ENCODE measurements at places on chromosomes 1 and 21. TPM values are rescaled to one million over a fixed set of nuclear protein-coding genes. Genes with fewer than 3 reads are reported as not detected.
A peak's percentile ranks its signal among the peaks of the same experiment; 100 is the strongest.

The RORC gene
- 0.40 TPM for total RNA-seq

DNA sequence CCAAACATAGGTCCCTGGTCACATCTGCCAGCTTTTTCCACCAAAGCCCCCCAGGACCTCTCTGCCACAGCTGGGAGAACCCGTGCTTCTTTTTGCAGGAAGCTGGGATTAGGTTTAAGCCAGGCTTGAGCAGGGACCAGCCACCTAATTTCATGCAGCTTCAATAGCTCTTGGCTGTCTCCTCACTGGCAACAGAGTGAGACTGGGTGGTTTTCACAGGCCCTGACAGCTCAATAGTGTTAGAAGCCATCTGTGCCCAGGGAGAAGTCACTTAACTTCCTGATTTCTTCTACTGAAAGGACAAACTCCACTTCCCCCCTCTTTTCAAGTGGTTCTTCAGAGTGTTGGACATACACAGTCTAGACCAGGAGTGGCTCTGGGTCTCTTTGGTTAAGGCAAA, 20.4 kb upstream of the SRSF4 start:
- DNase-seq, result no peak

DNA sequence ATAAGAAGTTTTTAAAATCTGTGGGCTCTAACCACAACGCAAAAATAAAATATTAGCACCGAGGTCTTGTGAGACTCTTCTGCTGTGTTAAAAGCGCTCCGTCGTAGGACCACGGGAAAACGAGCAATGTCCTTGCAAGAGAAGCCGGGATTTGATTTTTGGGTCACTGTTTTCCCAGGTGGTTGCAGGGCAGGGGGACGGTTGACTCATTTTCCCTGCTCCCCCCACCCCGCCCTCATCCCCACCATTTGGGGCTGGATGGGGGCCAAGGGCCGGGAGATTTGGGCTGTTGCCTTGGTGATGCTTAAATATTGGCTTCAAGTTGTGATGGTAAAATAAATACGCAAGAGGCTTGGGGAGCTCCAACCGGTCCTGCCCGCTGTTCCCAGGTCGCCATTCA, 67.6 kb upstream of the SLC25A33 start:
- DNase-seq, result no peak

DNA sequence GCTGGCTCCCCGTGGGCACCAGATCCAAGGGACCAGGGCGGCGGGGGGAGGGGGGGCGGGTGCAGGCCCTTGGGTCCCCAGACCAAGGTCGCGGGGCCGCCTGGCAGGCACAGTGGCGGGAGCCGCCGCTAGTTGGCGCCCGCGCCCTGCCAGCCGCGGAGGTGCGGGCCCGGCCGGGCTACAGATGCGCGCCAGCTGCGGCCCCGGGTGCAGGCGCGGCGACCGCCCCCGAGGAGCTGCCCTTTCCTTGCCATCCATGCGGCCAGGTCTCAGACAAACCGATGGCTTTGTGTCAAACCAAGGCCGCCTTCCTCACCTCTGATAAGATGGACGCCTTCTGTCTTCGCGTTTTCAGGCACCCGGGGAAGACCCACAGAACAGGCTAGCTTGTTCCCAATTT, 2.2 kb upstream of the RUNX3 start:
- peak; percentile 23 for DNase-seq

DNA sequence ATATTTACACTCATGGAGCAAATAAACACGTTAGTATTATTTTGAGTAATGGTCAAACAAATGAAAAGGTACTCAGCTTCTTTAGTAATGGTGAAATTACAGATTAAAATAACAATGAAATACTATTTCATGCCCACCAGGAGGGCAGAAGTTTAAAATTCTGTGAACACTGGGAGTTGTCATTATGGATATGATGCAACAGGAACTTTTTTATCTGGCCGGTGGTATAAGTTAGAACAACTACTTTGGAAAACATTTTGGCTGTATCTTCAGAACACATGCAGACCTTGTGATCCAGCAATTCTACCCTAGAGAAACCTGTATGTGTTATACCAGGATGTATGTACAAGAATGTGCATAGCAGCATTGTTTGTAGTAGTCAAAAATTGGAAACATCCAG, 23.2 kb upstream of the PPP1R8 start:
- DNase-seq, result no peak

DNA sequence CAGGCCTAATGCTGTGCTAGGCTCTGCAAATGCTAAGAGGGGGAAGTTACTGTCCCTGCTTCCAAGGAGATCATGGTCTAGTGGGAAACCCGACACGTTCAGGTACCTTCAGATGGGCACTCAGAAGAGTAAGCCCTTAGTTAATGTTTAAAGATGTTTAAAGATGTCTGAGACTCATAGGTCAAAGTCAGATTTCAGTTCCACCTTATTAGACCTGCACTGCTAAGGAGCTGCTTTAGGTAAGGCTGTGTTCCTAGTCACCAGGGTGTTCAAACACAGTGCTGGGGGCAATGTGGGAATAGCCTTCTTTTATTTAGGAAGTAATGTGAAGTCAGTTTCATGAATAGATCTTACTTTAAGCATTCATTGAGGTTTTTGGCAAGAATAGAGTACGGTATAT, 3.8 kb upstream of the RUSC1 start:
- DNase-seq, result no peak

- no peak for DNase-seq
These were observed 58.9 kb downstream of the VPS26C start for GRCh38 chr21:37208056-37208721.

Data from MCF 10A (cell line).